ENCODE measurements at places on chromosomes 1 and 21.

- DNase-seq = peak; percentile 29
These were observed 732 bp downstream of the HS2ST1 start for GRCh38 chr1:86914998-86915736.

DNA sequence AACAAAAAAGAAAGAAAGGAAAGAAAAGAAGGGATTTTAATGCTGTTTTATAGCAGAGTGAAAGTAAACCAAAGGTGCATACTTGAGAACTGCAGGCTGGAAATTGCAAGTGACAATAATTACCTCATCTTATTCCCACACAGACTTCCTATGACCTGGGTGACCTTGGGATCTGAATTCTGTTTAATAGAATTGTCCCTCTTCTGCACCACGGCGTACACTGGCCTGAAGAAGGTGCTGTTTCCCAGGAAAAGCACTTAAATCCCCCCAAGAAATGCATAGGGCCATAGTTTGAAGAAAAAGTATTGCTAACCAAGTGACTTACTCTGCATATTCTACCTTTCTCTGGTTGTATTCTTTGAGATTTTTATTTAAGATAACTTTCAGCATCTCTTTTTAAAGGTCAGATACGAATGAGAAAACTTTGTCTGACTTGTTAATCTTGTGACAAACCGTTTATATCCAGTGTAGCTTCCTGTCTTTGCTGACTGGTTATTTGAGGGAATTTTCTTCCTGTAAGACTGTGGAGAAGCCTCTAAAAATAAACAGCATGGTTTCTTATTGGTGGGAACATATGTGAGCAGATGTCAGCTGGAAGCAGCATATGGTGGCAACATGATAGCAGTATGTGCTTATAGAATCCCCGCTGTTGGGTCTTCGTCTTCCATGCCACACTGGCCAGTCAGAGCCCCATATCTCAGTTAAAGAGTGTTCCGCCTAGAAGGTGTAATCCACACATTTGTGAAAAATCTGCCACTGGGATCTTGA is 16.3 kb downstream of the TGFB2 start:
- DNase-seq = no peak

DNA sequence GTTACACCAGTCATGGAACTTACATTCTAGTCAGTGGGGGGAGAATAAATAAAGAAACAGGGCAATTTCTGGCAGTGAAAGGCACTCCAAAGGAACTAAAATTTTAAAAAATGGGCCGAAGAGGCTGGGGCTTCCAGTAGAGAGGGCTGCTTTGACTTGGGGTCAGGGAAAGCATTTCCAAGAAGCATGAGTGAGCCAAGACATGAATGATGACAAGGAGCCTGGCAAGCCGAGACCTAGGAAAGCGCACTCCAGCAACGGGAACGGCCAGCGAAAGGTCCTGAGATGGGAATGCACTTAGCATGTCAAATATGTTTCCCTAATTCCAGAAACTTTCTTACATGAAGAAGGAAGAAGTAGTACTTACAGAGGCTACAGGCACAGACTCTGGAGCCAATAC is 95.4 kb upstream of the NGF start:
- DNase-seq = no peak

DNA sequence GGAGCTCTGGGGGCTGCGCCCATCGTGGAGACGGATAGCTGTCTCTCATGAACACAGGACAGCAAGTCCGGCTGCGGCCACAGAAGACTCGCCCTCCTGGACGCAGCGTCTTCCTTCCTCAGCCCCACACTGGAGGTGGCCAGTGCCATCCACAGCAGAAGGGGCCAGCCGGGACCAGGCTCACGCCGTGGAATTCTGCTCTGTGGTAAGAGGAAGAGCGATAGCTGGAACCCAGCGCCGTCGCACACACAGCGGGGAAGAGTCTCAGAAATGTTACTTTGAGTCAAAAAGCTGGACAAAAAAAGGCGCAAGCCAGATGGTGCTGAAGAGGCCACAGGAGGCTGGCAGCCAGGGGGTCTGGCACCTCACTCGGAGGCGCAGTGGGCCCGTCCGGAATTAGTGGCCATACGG is 113.9 kb upstream of the COL6A1 start:
- no peak for DNase-seq

DNA sequence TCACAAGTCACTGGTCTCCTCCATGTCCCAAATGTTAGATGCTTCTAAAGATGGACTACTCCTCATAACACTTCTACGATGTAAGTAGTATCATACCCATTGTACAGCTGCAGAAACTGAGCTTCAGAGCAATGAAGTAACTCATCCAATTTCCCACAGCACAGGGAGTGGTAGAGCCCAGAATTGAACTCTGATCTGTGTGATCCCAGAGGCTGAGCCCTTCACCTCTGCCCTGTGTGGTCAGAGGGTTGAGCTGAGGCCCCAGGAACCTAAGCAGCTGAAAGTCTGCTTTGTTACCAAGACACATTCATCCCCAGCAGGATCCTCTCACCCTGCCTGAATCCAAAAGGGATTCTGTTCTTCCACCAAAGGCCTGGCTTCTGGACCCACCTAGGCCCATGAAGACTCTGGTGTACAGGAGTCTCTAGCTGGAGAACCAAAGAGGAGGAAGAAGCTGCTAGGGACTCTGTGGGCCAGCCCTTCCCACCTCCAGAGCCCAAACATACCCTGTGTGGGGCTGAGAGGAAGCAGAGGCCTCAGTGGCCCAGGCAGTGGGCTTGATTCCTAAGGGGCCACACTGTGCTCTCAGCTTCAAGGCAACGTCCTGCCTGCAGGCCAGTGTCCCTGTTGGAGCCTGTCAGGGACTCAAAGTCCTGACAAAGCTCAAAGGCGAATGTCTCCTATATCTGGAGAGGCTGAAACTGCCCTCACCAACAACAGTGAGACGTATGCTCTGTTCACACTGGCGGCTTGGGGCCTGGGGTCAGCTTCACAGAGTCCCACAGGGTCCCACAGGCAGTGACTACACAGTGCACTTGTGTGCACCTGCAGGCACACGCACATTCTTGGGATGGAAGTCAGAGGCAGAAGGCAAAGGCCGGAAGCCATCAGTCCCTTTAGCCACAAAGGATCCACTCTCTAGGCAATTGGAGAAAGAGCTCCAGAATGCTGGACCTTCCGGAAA is 40.4 kb upstream of the SLC30A1 start:
- DNase-seq = no peak

DNA sequence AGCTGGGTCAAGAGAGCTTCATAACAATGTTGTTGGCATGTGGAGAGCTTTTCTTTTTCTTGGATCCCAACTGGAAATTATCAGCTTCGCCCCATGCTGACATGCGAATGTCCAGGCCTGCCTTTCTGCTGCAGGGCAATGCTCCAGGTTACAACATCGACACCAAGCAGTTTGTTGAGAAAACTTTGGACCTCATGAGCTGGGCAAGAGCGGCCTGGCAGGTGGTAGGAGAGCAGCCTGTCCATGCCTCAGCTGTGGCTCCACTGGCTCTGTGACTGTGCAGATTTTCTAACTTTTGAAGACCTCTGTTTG is 41.4 kb downstream of the MTARC1 start:
- DNase-seq = no peak

DNA sequence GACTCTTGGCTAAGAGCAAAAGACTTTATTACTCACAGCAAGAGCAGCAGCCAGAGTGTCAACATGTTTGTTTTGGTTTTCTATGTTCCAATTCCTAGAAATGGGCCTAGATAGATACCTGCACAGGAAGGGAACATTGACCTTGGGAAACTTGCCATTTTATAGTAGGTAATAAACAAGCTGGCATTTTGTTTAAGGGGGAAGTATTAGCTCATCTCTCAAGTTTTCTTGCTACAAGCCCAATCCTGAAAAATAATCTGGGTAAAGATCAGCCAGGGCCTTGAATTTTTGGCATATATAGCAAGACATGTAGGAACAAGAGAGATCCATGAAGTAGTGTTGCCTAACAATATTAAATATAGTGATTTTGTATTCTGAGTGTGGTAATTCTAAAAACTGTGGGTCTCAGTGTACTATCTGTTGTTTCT is 51.4 kb upstream of the RGL1 start:
- no peak for DNase-seq

GRCh38 chr1:24362396-24362795 is 43.2 kb downstream of the GRHL3 start:
- DNase-seq = no peak

- DNase-seq = no peak
These were observed 33.2 kb upstream of the DNAH14 start for GRCh38 chr1:224896130-224896781.

DNA sequence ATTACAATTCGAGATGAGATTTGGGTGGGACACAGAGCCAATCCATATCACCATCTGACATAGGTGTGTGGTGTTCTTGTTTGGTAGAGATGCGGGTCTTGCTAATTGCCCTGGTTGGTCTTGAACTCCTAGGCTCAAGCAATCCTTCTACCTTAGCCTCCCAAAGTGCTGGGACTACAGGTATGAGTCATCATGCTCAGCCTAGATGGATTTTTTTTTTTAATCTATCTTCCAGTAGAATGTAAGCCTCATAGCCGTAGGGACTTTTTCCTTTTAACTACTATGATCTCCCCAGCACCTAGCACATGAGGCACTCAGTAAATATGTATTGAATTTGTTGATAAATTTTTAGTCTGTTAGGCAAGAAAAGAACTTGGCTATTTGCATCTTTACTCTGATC is 94.6 kb upstream of the TENT5C start:
- DNase-seq = no peak

GRCh38 chr1:118397496-118397859 is 212.4 kb upstream of the SPAG17 start:
- DNase-seq = no peak

GRCh38 chr1:10074059-10074851 is 41.5 kb downstream of the UBE4B start:
- peak; percentile 57 for DNase-seq

- DNase-seq = peak; percentile 92
These were observed 47.0 kb downstream of the AHDC1 start for GRCh38 chr1:27556781-27557595.

DNA sequence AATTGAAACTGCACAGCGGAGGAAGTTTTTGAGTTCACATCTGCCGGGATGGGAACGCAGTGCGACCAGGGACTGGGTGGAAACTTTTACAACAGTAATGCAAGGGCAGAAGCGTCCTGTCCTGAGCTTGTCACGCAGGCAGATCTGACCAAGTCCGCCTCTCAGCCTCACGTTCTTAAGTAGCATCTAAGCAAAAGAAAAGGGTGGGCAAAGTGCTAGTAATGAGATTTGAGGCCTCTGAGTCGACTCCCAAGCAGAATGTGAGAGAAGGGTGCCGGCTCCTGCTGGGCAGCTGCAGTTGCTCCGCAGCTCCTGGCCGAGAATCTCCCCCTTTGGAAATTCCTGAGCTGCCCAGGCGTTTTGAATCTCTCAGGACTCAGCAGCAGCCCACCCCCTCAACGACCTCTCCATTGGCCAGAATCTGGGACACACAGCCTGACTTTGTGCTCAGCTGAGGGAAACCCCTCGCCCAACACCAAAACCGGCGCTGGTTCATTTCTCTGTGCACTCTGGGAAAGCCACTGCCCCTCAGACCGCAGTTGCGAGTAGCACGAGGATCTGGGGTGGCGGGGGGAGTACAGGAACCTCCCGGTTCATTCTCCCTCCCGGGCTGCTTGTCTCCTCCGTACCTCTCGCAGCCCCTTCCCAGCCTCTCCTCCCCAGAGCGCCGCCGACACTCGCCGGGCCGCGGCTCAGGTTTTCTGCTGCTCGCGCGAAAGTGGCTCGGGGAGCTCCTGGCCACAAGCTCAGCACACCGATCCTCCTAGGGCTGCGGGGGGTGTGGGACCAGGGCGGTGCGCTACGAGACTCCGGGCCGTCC is 913 bp upstream of the S1PR1 start:
- DNase-seq = no peak

- no peak for DNase-seq
These were observed 321.0 kb upstream of the SNX7 start for GRCh38 chr1:98340511-98340910.

DNA sequence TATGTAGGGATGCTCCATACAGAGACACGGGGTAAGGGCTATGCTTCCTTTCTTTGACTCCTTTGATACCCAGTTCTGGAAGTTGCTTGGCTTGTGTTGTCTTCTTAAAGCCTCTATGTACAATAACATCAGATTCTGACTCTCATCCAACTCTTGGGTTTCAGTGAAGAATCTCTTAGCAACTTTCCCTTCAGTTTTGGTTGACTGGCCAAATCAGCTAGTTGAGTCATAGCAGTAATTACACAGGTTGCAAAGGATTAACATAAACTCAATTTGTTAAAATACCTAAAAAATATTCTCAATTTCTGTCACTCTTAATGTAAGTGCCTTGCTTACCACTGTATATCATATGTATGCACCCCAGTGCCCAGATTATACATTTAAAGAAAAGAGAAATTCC is 9.2 kb downstream of the CD1E start:
- DNase-seq = no peak

GRCh38 chr1:102050556-102050955 is 53.8 kb upstream of the OLFM3 start:
- DNase-seq = no peak

GRCh38 chr1:54811066-54811465 is 9.9 kb upstream of the TTC22 start:
- DNase-seq = no peak

- DNase-seq = no peak
These were observed 120.8 kb downstream of the DMRTB1 start for GRCh38 chr1:53580009-53580400.

GRCh38 chr1:147163019-147163418 is 9.3 kb downstream of the PRKAB2 start:
- no peak for DNase-seq

DNA sequence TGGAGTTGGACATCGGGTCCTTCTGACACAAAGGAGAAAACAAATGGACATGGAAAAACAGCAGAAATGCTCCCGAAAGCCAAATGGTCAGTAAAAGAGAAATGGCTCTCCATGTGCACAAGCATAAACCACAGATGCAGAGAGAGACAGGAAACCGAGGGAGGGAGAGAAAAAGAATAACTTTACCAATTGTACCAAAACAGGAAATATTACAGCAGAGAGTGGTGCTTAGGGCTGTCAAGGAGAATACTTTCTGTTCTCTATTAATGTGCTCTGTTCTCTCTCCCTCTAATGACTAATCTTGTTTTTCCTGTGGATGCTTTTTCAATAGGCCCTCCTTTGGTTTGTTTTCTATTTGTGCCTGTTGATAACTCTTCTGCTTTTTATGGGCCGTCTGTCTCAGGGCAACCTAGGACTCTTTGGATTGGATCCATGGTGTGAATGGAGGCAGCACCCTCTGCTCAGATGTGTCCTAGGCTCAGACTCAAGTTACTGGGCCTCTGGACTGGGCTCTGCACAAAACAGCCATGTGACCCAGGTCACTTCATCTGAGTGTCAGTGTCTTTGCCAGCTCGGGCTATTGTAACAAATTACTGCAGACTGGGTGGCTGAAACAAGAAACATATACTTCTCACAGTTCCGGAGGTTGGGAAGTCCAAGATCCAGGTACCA is 663.0 kb downstream of the NPHP4 start:
- DNase-seq = no peak
